AG09309 (cell line): ENCODE measurements at places on chromosomes 12 and 14.

DNA sequence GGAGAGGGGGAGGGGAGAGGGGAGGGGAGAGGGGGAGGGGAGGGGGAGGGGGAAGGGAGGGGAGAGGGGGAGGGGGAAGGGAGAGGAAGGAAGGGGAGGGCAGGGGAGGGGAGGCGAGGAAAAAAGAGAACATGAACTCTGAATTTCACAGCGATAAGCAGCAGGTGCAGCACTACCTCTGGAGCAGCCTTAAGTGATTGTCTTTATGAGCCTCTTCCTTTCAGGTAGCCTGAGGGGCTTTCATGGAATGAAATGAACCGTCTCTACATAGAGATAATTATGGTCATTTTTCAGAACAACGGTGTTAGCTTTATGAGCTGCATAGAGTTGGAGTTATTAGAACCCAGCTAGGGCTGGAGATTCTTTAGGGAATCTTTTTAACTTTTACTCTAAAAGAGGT is 18.1 kb upstream of the PTCSC3 start:
- DNase-seq = no peak

DNA sequence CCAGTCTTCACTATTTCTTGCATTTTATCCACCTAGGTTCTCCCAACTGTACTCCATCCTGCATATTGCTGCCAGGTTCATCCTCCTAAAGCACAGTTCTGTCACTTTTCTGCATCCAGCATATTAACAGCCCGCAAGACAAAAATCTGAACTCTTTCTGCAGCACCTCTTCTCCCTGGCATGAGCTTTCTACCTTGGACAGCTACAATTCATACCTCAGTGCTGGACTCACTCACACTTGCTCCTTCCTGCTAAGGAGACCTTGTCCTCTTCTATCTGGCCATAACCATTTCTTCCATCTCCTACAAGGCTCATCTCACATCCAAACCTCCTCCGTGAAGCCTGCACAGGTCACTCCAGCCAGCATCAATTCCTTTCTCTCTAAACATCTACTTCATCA is 170.1 kb upstream of the GRIP1 start:
- DNase-seq = no peak

DNA sequence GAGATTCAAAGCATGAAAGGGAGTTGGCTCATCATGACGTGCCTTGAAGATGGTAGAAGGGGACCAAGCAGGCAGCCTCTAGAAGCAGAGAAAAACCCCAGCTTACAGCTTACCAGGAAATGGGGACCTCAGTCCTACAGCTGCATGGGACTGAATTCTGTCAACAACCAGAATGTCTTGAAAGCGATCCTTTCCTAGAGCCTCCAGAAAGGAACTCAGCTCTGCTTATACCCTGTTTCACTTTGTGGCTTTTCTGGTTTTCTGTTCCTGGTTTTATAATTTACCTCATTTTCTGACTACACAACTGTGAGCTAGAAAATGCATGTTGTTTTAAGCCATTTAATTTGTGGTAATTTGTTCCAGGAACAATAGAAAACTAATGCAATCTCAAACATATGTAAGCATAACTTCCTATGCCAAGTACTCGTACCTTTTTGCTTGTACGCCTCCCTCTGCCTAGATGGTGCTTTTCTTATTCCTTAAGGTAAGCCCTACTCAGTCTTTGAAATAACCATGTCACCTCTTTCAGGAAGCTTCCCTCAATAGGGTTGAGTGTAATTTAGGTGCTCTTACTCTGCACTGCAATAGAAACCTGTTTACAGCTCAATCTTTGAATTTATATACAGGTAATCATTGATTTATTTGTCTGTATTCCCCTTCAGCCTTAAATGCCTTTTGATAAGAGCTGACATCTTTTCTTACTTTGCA is 348.8 kb downstream of the TMEM117 start:
- no peak for DNase-seq

DNA sequence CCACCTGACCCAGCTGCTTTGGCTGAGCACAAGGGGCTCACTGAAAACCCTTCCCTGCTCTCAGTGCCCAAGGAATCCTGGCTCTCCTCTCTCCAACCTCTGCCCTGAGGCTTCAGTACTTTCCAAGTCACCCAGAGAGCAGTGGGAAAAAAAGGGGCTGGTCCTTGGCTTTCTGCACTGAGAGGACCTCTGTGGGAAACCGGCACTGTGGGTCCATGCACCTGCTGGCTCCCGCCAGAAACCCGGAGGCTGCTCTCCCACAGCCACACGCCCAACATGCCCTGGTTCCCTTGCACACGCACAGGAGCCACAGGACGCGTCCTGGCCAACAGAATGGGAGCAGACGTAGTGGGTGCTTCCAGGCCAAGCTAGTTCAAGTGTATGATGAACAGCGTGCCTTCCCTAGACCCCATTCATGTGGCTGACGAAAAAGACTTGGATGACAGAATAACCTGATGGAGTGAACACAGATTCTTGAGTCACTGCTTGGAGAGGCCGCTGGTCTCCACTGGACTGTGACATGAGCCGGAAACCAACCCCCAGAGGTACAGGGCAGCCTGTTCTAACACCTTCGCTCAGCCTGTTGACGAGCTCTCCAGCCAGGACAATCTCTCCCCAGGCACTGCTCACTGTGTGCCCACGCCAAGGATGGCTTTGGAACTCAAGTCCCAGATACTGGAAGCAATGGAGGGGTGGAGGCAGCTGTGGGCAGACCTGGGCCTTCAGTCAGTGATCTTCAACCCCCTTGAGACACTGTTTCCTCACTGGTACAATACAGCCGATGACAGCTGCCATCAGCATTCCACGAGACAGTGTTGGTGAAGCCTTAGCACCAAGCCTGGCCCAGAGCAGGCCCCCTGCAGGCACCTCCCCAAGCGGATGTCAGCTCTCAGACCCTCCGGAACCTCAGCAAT is 87.7 kb downstream of the ITPK1 start:
- DNase-seq = no peak

DNA sequence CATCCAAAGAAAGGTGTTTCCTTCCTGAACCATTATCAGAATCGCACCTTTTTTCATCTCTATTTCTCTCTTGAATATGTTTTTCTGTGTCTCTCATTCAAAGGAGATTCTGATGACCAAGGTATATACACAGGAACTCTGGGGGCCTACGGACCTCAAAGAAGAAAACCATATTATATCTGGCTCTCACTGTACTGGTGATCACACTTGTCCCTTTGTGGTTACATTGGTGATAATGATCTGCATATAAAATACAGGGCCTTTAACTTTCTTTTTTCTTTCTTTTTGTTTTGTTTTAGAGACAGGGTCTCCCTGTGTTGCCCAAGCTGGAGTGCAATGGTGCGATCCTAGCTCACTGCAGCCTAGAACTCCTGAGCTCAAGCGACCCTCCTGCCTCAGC is 185.2 kb upstream of the AMIGO2 start:
- DNase-seq = no peak

GRCh38 chr12:89216211-89216952 is 135.9 kb downstream of the DUSP6 start:
- DNase-seq = no peak

DNA sequence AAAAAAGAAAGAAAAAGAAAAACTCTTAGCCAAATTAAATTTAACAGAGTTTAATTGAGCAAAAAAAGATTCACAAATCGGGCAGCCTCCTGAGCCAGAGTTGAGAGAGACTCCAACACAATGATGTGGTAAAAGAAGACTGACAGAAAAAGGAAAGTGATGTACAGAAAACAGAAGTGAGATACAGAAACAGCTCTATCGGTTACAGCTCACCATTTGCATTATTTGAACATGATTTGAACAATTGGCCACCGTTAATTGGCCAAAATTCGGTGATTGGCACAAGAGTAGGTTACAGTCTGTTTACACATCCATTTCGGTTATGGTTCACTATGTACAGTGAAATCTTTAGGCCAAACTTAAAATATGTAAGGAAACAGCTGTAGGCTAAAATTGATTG is 117.7 kb downstream of the SPTSSA start:
- DNase-seq = no peak

DNA sequence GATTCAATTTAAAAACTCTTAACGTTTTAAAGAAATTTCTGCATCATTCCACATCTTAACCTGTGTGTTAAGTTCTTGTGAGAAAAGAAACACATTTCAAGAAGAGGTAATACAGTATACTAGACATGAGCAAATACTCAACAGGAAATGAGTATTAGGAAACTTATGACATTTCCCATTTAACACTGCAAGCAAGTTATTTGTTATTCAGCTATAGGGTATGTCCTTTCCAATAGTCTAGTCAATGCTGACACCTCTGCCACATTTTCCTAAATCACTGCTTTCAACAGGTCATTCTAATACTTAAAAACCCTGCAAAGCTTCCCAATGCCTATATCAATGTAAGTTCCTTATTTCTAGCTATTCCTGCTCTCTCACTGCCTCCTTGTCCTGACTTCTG is 93.1 kb downstream of the DDHD1 start:
- no peak for DNase-seq

GRCh38 chr14:49641697-49642129 is 6.7 kb upstream of the DNAAF2 start:
- DNase-seq = no peak

GRCh38 chr12:110436231-110436630 is 13.9 kb downstream of the ARPC3 start:
- DNase-seq = no peak

GRCh38 chr14:21384494-21384851 is 654 bp upstream of the SUPT16H start:
- DNase-seq = no peak

DNA sequence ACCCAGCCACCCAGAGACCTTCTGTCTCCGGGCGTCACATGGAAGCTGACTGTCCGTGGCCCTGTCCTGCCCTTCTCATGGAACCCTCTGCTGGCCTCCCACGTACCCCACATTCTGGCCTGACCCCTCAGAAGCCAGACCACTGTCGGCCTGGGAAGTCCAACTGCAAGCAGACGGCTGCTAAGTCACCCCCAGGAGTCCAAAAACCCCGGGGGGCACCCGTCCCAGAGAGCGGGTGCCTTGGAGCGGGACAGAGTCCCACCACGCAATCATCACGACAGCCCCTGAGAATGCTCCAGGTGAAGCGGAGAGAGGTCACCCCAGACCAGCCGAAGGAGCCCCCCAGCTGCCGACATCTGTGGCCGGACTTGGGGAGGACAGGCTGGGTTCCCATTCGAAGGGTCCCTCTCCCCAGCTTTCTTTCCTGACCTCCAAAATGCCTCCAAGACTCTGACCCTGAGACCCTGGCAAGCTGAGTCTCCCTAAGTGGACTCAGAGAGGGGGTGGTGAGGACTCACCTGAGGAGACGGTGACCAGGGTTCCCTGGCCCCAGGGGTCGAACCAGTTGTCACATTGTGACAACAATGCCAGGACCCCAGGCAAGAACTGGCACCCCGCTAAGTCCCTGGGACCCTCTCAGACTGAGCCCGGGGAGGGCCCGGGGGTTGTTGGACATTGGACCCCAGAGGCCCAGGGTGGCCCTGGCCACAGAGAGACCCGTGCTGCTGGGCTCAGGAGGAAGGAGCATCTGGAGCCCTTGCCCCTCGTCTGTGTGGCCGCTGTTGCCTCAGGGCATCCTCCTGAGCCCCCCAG is 337.1 kb downstream of the TMEM121 start:
- DNase-seq = no peak

DNA sequence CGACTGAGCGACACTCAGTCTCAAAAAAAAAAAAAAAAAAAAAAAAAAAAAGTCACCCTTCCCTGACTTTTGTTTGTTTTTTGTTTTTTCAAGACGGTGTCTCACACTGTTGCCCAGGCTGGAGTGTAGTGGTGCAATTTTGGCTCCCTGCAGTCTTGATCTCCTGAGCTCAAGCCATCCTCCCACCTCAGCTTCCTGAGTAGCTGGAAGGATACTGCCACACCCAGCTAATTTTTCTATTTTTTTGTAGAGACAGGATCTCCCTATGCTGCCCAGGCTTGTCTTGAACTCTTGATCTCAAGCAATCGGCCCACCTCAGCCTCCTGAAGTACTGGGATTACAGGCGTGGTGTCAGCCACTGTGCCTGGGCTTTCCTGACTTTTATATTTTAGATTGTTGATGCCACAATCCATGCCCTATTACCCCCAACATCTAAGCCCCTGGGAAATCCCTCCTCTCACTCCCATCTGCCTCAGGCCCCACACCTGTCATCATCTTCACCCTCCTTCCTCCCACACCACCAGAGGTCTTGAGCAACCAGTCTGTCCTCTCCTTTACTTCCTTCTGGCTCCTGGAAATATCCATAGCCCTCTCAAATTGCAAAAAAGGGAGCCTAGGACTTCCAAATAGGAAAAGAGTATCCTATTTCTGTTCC is 7.8 kb downstream of the IKZF4 start:
- DNase-seq = no peak

- no peak for DNase-seq
Measured at GRCh38 chr12:29159661-29160060, 10.6 kb downstream of the FAR2 start.

DNA sequence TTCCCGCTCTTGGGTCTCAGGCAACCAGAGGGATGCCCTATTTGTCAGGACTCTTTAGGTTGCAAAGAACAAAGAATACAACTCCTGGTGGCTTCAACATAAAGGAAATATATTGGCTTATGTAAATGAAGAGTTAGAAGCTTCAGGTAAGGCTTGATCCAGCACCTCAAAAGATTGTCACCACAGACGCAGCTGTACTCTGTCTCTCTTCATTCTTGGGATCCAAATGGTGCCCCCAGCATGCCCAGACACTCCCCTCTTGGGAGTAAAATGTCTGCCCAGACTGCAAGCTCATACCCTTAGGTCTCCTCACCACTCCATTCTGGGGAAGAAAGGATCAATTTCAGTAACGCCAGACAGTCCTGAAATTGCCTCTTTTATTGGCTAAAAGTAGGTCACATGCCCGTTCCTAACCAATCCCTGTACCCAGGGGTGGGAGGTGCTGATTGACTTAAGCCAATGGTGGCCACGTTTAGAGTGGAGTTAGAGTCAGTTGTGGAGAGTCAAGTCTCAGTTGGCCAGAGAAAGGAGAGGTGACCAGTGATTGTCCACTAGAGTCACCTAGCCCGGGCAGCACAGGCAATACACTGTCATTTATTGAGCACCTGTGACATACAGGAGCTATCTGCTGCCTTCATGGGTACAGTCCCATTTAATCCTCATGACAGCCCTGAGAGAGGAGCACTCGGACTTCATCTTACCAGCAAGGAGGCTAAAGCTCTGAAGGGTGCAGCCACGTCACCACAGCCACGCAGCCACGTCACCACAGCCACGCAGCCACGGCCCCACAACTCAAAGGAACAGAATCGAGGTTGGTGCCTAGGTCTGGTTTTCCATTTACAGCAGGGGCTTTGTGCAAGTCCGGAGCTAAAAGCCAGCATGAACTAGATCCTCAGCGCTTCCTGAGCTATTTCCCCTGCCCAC is 19.7 kb upstream of the BEGAIN start:
- no peak for DNase-seq
